ENCODE measurements at places on chromosomes 3 and 15. TPM values are rescaled to one million over a fixed set of nuclear protein-coding genes. Genes with fewer than 3 reads are reported as not detected.

GRCh38 chr3:57105585-57105984 is 45.1 kb downstream of the SPATA12 start:
- DNase-seq: no peak

DNA sequence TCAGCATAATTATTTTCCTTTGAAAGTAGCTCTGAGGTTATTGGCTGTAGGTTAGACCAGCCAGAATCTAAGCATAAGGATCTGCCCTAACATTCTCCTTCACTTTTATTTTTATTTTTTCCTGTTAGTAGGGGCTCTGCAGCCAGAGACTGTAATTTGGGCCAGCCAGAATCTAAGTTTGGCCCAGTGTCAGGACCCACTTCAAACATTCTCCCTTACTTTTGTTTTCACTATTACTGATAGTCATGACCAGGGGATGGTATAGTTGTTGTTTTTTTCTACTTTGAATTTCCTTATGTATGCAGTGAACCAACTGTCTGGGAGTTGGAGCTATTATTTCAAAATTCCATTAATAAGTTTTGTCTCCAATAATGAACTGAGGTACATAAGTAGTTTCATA is 121.0 kb upstream of the MBNL1 start:
- DNase-seq: no peak

GRCh38 chr3:190768891-190769290 is 93.6 kb downstream of the GMNC start:
- no peak for DNase-seq

APBA2 gene
- 216 TPM for total RNA-seq

CAMK2N2 gene
- total RNA-seq: not detected

HTR3E gene
- not detected for total RNA-seq

STARD9 gene
- total RNA-seq: 13.7 TPM

- no peak for DNase-seq
Observed at GRCh38 chr15:48624700-48625099, 20.8 kb downstream of the FBN1 start.

DNA sequence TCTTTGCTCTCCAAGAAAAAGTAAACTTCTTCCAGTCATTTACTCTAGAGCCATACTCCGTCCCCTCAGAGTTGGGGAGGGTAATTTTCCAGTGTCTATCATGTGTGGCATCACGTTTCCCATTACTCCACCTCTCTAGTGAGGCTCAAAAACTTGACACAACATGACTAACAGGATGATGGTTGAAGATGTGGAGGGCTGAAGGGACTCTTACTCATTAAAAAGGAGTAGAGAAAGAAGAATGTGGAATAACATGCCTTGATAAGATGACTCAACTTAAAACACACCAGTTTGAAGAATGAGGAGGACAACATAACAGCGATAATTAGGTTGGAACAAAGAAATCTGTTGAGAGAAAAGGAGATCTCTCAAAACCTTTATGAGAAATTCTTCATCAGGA is 894.3 kb downstream of the OTOL1 start:
- no peak for DNase-seq

DNA sequence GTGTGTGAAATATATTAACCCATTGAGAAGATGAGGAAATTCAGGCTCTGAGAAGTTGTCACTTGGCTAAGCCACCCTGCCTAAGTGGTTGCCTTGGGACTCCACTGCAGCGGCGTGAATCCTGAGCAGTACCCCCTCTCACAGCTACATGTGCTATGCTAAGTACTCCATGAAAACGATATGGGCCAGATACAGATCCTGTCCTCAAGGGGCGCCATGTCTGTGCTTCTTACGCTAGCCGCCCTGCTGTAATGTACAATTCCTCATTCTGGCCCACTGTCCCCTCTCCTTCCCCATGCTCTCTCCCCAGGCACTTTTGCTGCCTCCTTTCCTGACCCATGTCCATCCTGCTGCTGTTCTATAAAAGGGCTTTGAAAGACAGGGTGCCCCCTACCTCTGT is 140.3 kb downstream of the FEZF2 start:
- no peak for DNase-seq

AADAC gene
- not detected for total RNA-seq

DNA sequence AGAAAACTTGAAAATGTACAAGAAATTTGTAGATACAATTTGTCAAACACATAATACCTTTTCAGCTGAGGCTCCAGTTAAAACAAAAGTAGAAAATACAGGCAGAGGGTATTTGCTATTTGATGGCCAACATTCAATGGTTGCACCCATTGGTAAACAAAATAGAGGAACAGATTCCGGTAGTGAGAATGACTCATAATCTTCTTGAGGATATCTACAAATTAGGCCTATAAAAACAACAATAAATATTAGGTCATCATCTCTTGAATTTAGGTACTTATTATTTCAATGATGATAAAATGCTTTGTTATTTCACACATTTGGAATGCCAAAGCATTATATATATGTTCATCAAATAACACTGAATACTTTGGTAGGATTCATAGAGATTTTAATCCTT is 53.4 kb downstream of the DENND4A start:
- no peak for DNase-seq

TTBK2 gene
- total RNA-seq: 32.1 TPM

- DNase-seq: no peak
Observed at GRCh38 chr3:171851660-171852058, 8.5 kb downstream of the TMEM212 start.

ZNF660 gene
- 1.9 TPM for total RNA-seq

DNA sequence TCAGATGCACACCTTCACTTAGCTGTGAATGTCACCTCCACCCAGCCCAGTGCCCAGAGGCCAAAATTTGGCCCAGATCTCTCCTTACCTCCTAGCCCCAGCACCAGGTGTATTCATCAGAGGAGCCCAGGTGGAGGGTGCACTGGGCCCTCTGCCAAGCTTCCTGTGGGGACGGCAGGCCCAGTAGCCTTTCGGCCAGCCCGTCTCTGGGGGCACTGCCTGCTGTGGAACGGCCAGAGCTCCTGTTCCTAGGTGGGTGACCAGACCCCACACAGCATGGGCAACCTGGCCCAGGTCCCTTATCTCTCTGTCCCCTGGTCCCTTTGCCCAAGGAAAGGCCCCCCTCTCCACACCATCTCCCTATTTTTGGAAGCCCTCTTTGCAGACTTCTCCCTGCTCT is 67.8 kb downstream of the AAGAB start:
- DNase-seq: no peak

GRCh38 chr15:85632014-85632413 is 162.7 kb downstream of the KLHL25 start:
- no peak for DNase-seq

SACM1L gene
- 89.8 TPM for total RNA-seq

GRCh38 chr15:68485721-68486360 is 53.9 kb upstream of the ITGA11 start:
- DNase-seq: no peak

RYK gene
- 57.2 TPM for total RNA-seq

DNA sequence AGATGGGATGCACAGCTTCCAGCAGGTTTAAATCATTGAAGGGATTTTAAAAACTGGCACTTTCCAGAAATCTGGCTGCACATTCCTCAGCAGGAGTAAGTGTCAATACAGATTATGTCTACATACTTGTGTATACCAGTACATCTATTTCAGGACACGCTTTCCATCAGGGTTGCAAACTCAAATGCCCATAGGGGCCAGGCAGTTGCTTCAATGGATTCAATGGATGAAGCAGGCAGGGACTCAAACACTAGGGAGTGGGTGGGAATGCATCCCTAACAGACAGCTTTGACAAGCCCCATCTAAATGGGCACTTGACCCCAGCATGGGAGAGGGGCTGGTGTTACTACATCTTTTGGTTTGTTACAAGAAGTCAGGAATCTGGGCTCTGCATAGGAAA is 136.8 kb downstream of the FOXP1 start:
- no peak for DNase-seq

DNA sequence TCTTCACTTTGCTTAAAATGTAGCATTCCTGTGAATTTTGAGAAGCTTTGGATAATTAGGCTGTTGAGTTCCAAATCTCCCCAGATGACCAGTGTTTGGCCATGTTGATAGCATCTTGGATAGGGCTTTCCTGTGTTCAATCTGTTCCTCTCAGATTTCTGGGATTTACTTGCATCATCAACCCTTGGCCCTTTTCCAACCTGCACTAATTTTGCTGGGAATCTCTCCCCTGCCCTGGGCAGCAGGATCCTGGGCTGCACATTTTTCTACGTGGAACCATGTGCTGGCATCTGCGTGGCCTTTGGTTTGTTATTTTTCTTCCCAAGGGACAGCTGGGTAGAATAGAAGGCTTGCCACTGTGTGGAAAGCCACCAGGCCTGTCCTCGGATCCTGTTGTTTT is 75.4 kb upstream of the PLXNA1 start:
- no peak for DNase-seq

GRCh38 chr3:113018536-113019181 is 27.9 kb downstream of the GTPBP8 start:
- no peak for DNase-seq

GRCh38 chr3:2156244-2156847 is 57.7 kb downstream of the CNTN4 start:
- DNase-seq: no peak

DNA sequence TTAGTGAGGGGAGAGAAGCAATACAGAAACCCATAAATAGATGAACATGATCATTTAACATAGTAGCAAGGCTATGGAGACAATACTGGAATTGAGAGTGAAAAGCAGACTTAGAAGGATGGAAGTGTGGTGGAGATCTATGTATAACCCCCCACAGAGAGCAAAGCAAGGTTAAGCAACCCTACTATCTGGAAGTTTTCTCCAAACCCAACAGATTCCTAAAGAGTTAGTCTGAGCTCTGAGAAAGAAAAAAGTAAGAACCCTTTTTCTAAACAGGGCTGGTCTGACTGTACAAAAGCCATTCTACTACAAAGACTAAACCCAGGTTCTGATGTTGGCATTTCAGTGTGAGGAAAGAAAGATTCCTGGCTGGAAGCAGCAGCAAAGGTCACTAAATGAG is 153.2 kb downstream of the WNT5A start:
- DNase-seq: no peak

GRCh38 chr3:73503781-73504180 is 121.0 kb downstream of the PDZRN3 start:
- DNase-seq: no peak

DNA sequence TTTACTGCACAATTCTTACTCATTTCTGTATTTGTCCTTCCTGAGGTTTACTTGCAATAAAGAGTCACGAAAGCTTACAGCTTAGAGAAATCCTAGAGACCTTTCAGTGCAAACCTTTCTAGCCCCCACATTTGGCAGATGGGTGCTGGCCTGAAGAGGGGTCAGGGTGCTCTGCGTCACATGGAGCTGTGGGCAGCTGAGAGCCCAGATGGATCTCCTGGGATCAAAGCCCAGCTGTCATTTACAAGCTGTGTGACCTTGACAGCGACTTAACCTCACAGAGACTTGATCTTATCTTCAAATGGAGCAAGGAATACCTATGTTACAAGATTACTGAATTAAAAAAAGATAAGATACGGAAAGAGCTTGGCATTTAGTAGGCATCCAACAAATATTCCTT is 24.0 kb upstream of the RAF1 start:
- DNase-seq: no peak

DNA sequence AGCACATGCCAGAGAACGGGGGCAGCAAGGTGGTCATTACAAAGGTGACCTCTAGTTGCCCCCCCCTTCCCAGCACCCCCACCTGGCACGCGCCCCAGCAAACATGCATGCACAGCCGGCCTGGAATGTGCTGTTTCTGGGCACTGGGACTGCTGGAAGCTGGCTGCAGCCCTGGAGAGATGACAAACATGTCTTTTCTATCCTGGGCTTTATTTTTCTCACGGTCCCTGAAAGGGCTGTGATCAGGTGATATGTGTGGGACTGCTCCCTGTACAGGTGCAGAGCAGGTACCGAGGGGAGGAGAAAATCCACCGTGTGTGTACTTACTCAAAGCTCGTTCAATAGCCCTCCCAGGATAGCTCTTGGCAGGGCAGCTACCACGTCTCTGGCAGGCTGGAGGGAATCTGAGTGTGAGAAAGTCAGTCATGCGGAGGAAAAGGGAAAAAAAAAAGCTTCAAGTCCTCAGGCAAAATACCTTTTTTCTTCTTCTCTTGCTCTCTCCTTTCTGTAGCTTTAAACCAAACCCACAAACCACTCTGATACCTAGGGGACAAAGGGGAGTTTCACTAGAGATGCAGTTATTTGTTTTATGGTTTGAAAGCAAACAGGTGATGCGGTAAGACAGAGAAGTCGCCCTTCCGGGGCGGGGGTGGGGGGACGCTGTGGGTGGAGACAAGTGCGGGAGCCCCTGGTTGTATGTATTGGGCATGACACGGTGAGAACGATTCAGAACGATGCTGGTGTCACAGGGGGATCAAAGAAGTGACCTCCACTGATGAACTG is 5.0 kb upstream of the HES1 start:
- DNase-seq: no peak

LRRC15 gene
- total RNA-seq: not detected

MRPL46 gene
- 30.3 TPM for total RNA-seq

DNA sequence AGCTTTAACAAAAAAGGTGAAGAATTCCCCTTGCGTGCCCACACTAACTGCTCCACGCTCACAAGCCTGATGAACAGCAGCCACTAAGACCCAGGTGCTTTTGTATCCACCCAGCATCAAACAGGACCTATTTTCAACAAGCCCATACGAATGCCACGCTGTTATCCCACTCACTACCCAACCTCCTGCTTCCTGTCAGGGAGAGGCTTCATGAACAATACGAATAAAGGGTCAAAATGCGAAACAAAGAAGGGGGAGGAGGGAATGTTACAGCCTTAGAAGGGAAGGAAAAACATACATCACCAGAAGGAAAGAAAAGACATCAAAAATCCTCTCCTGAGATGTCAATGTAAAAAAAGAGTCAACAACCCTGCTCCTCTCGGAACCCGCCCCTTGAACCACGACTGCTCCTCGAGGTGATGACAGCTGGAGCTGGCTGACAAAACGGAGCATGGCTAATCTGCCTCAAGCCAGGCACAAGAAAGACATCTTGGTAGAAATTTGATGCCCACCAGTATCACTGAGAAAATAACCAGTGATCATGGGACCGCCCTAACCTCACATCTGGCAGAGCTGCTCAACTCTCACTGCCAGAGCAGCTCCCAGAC is 9.7 kb downstream of the ERC2 start:
- no peak for DNase-seq

DNA sequence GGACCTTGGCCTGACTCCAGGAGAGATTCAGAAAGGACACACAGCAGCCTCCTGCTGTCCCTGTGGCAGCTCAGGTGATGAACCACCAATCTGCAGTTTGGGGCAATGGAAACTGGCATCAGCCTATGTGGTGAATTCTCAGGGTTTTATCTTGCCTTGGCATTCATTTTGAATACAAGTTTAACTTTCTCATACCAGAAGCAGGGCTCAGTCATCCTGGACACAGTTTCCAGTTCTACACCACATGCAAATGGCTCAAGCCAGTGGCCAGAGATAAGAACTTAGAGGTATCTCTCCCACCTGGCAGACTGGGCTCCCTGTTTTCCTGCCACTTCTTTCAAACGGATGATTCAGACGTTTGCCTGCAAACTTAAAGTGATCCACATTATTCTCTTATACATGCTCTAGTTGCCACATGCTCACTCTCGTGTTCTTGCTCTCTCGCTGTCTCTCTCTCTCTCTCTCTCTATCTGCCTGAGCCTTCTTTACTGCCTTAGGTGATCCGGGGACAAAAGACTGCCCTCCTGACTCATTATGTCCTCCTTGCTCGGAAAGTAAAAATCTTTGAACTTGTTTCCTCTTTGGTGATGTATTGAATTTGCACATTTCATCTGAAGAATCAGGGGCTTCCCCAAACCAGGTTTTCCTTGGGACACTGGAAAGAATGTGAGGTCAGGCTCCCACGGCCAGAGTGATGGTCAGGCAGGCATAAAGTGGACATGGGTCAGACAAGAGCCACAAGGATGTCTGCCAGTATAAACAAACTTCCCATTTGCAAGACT is 99.6 kb upstream of the STT3B start:
- no peak for DNase-seq

ZIC4 gene
- total RNA-seq: not detected

Measured in naive thymus-derived CD8-positive, alpha-beta T cell (primary cell).